ENCODE measurements at places on chromosomes 2 and 18.
A peak's percentile ranks its signal among the peaks of the same experiment; 100 is the strongest.

GRCh38 chr2:183564726-183565125 lies 440.5 kb downstream of the NUP35 start:
- DNase-seq: no peak

DNA sequence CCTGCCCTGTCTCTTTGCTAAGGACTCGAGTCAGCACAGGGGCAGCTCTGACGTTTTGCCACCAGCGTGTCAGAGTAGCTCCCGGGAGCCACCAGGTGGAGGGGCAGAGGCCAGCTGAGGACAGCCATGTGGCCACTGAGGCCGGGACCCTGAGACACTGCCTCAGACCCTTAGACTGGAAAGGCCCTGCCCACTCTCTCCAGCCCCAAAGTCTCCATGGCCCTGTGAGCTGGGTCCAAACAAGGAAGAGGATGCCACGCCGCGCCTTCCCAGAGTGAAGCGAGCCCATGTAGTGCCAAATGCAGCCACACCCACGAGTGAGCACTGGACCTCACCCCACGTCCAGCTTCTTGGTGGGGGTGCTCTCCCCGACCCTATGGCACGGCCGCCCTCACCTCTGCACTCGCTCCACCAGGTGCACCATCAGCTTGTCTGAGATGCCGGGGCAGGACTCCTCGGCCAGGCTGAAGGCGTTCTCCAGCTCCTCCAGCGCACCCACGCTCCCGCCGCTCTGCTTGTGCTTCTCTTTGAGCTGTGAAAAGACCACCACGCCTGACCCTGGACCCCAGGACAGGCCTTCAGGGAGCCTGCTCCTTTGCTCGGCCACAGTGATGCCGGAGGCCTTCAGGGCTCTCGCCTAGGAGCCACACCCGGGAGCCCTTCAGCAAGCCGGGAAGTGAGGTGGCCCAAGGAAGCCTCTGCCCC lies 12.2 kb downstream of the STK25 start:
- DNase-seq: no peak

DNA sequence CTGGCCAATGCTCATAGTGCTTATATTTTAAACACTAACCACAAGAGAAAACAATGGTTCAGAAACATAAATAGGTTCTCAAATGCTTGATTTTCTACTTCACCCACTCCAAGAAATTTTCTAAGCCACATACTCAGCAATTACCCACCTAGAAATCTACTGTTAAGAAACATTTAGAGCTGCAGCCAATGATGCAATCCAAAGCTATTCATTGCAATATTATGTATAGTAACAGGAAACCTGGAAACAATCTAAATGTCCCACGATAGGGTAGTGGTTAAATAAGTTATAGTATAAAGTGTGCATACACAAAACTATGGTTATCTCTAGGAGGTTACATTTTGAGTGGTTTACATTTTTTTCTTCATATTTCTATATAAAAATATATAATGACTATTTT lies 5.7 kb downstream of the FAM237A start:
- DNase-seq: no peak

- DNase-seq: no peak
Measured at GRCh38 chr2:75311521-75311920, 112.2 kb upstream of the TACR1 start.

DNA sequence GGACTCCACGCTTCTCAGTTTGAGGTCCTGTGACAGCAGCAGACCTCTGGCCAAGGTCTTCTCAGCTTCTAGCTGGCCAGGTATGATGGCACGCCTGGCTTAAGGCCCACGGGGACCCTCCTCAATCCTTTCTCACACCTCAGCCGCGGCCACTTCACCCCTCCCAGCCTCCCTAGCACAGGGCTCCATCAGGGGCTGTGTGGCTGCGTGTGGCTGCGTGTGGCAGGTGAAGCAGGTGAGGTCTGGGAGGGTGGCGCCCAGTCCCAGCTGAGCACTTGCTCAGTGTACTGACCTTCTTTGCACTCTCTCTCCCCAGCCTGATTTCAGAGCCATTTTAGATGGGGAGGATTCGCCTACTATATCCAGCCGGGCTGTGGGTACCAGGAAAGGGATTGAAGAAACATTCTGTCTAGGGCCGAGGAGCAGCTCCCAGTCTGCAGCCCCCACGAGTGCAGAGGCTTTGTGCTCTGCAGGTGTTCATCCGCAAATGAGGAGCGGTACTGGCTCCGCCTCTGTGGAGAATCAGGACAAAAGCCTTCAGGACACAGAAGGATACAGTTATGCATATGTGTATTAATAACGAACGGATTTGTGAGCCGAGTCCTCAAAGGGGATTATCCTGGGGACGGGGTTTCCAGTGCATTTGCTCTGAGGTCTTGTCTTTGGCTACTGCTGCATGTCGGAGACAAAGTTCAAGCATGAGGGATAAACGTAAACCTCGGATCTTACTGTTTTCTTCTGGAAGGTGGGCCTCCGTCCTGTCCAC lies 236.9 kb upstream of the RAB6C start:
- DNase-seq: no peak

GRCh38 chr2:64563436-64563938 lies 39.4 kb downstream of the AFTPH start:
- no peak for DNase-seq

DNA sequence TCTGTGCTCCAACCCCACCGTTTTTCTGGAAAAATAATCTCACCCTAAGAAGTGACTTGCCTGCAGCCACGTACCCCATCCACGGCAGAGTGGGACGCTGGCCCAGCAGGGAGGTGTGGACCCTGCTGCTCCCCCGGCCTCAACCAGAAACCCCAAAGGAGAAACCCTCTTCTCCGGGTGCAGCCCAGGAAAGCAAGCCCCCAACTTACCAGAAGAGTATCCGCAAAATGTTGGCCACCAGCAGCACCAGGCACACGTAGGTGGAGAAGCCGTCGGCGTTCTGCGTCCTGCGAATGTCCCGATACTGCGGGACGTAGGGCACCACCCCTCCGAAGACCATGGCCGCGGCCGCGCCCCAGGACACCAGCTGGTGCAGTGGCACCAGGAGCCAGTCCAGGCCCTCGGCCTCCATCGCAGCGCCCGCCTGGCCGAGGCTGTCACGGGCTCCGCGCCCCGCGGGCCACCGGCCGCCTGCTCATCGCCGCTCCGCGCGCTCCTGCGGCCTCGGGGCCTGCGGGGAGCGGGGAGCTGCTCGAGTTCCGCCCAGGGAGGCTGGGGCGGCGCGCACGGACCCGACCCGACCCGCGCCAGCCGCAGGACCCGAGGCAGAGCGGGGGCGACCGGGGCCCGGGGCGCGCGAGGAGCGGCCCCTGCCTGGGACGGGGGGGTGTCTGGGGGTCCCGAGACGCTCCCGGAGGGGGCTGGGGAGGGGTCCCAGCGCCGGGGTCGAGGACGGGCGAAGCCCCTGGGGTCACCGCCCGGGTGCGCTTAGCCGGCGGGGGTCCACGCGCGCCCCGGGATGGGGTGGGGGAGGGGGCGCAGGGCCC lies 725 bp downstream of the SLC66A2 start:
- no peak for DNase-seq

- no peak for DNase-seq
Measured at GRCh38 chr2:13968811-13969210, 663.7 kb upstream of the LRATD1 start.

- DNase-seq: peak; percentile 16
Measured at GRCh38 chr2:239311132-239312040, 89.4 kb downstream of the HDAC4 start.

DNA sequence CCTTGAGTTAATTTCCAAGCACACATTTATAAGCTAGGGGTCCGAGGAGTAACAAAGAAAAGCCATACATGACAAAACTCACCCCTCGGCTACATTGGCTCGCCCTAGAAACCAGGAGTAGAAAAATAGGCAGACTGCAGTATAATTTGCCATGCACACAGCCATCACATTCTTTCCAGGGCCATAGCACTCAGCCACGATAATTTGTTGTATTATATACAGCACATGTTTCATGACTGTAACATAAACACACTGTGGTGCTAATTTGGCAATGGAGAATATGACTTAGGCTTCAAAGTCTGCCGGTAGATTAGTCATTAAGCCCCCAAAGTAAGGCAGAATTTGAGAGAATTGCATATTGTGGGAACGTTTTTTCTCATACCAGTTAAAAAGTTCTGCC lies 254.9 kb downstream of the ZNF521 start:
- no peak for DNase-seq

DNA sequence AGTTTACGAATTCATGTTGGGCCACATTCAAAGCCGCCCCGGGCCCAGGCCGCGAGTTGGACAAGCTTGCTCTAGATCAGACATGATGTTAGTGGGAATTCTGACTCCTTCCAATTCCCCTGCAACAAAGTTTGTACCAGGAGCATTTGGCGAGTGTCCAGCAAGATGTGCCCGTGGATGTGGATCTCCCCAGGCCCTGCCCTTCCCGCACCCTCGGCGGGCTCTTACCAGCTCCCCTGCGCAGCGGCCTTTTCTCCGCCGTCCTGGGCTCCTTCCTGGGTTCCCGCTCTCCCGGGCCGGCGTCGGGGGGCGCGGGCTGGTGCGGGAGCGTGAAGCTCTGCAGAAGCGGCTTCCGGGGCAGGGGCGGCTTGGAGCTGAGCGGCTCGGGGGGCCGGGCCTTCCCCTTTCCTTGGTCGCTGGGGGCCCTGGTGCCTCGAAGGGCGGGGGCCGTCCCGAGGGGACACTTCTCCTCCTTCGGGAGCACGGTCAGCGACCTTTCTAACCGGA lies 90.8 kb upstream of the MGAT4A start:
- no peak for DNase-seq

DNA sequence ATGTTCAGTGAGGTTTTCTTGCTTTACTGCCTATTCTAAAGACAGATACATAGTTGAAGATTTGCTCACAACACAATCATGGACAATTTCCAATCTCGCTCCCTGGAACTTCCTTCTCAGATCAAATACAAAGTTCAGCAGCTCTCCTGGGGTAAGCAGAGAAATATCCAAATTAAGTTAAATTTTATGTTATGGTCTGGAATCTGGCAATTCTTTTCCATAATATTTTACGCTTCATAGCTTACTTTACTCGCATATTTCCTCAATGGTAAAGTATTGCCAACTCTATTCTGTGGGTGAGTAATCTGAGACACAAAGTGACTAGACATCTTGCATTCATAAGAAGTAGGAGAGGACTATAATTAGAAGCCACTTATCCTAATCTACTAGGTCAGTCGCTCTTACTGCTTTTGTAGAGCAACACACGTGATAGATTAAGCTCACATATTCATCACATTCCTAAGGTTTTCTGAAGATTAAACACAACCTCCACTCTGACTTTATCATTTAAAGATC lies 529.4 kb downstream of the CCDC85A start:
- no peak for DNase-seq

DNA sequence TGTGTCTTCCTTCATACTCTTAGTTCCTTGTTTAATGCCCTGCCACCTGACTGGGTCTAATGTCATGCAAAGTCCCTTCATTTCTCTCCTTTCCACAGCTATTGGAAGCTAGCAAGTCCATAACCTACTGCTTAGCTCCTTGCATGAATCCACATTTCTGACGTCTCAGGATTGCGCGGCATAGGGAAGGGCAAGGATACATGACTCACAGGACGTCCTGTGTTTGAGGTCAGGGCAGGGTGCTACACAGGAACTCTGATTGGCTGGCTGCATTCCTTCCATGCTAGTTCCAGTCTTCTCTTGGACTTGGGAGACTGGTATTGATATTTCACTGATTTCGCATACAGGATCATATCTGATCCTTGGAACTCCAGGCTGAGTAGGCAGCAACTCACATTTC lies 137.9 kb downstream of the CDH2 start:
- no peak for DNase-seq

GRCh38 chr2:148882051-148882450 lies 7.0 kb downstream of the KIF5C start:
- DNase-seq: no peak

DNA sequence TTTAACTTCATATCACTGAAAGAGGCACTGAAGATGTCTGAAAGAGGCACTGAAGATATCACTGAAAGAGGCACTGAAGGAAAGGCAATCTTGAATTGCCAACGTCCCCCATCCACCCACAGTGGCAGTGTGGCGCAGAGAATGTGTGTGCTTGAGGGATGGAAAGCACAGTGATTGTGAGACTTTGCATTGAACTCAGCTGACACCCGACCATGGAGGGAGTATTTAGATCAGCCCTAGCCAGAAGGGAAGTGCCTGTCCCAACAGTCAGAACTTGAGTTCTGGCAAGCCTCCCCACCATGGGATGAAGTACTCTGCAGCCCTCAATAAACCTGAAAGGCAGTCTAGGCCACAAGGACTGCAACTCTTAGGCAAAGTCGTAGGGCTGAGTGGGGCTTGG lies 33.8 kb downstream of the MAP4K3 start:
- no peak for DNase-seq

- DNase-seq: no peak
Measured at GRCh38 chr2:164655336-164655735, 34.1 kb upstream of the GRB14 start.

GRCh38 chr2:154700136-154700535 lies 1.6 kb downstream of the KCNJ3 start:
- DNase-seq: peak; percentile 12

DNA sequence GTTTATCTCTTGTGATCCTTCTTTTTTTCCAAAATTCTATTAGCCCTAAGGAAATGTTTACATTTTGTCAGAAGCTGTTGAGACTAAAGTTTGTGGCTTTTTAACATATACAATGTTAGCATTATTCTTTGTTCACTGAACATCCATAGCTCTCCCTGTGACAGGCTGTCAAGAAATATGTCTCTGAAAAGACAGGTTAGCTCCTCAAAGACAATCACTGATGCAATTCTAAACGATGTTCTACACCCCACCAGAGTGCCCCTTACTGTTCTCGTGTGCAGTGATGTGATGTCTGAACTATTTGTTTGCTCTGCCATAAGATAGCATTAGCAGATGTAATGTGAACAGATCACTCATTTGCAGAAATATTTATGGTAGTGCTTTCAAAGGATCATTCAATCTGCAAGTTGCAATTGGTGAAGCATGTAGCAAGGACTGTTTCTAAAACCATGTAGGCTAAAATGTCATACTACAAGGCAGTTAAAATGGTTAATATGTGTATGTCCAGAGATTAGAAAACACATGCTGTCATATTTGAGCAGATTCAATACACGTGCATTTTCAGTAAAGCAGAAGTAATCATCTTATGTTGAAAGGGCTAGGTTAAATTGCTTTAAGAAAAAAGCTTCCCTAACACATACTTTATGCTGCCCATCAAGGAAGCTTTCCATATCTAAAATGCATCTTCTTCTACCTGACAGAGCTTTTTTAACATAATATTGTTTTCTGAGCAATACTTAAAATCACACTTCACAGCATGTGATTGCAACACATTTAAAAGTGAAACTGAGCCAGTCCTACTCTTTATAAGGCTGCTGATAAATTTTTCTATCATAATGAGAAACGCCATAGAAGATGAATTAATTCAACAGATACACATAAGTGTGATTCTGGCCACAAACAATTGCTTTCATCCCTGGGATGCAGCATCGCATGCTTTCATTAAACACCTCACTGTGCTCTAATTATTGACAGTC lies 285.7 kb upstream of the UBE2E3 start:
- no peak for DNase-seq

All from NCI-H774 (cell line).